Neural crest cell (in vitro differentiated cells): ENCODE measurements at places on chromosomes 2 and 18.

- DNase-seq = no peak
Observed at GRCh38 chr2:142200062-142200461, 69.2 kb upstream of the LRP1B start.

GRCh38 chr18:25111377-25112288 is 240.3 kb downstream of the ZNF521 start:
- DNase-seq = no peak

DNA sequence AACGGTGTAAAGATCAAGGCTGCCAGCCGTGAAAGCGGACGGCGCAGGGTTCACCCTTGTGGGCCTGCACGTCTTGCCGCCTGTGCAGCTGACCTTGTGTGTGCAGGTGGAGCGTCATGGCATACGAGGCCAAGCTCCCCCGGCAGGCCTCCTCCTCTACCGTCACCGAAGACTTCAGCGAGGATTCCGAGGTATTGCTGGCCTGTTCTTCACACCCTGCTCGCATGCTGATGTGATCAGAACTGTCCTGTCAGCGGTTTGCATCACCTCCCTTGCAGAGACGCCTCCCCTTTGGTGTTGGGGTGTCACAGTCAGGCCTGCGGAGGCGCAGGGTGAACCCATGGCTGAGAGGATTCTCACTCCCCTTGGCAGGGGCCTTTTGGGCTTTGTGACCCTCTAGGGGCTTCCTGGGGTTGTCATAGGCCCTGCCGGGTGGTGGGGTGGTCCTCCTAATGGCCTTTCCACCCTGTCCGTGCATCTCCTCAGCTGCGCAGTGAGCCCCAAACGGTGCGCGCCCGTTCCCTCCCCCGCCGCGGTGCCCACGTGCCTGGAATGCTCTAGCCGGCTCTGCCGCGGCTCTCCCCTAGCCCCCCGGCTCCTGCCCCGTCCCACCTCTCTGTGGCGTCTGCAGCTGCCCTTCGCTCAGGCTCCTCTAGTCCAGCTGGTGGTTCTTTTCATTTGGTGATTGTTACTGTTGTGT is 92.5 kb downstream of the DGKD start:
- no peak for DNase-seq

- no peak for DNase-seq
Observed at GRCh38 chr18:79600141-79600540, 79.5 kb upstream of the CTDP1 start.

GRCh38 chr18:76721207-76721996 is 101.0 kb upstream of the ZNF236 start:
- DNase-seq = no peak

GRCh38 chr2:69863298-69863697 is 30.5 kb upstream of the SNRNP27 start:
- DNase-seq = no peak
